ENCODE measurements at places on chromosomes 1 and 21. TPM values are rescaled to one million over a fixed set of nuclear protein-coding genes. Genes with fewer than 3 reads are reported as not detected.

GRCh38 chr1:208450958-208451357 is 206.8 kb upstream of the PLXNA2 start:
- no peak overlapping the region for H3K4me3 ChIP-seq
- H3K4me1 ChIP-seq: no peaks in the 10 kb centered on the region
- no peaks in the 10 kb centered on the region for H3K36me3 ChIP-seq
- DNase-seq: no peak
- H3K27me3 ChIP-seq: peaks cover 2% of the 10 kb centered on the region

- peaks cover 21% of the 10 kb centered on the region for H3K27me3 ChIP-seq
- no peak overlapping the region for H3K27ac ChIP-seq
- no peaks in the 10 kb centered on the region for H3K36me3 ChIP-seq
- no peak for DNase-seq
- no peak overlapping the region for H3K4me3 ChIP-seq
- peaks cover 15% of the 10 kb centered on the region for H3K4me1 ChIP-seq
These were observed 39.0 kb upstream of the LMX1A start for GRCh38 chr1:165395478-165395877.

DNA sequence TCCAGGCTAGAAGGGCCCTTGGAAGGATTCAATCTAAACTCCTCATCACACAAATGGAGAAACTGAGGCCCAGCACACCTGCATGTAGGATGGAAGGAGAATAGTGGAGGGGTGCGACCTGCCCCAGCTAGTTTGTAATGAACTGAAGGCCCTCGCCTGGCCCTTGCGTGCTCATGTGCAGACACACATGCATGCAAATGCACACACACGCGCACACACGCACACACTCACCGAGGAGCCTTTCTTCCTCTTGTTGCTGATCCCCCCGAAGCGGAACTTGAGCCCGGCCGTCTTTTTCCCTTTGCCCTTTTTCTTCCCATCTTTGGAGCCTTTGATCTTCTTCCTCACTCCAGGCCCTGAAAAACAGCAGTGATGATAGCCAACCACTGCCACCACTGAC is 27.9 kb downstream of the CHD5 start:
- peaks cover 10% of the 10 kb centered on the region for H3K27me3 ChIP-seq
- no peak for DNase-seq
- H3K4me3 ChIP-seq: no peak overlapping the region
- H3K27ac ChIP-seq: no peak overlapping the region

PROK1 gene
- not detected for total RNA-seq

ZSCAN20 gene
- total RNA-seq: 5.2 TPM

PTGS2 gene
- 3.1 TPM for total RNA-seq

LCE1D gene
- total RNA-seq: not detected

SPRR1A gene
- not detected for total RNA-seq

Measured in osteocyte (in vitro differentiated cells).